ENCODE measurements at places on chromosomes 2 and 18. TPM values are rescaled to one million over a fixed set of nuclear protein-coding genes. Genes with fewer than 3 reads are reported as not detected.

ONECUT2 gene
- total RNA-seq = under 0.01 TPM

CCDC142 gene
- total RNA-seq = 34.0 TPM

WDR33 gene
- 35.6 TPM for total RNA-seq

SLC4A3 gene
- 2.9 TPM for total RNA-seq

STARD6 gene
- not detected for total RNA-seq

GALNT3 gene
- 0.20 TPM for total RNA-seq

KCNS3 gene
- 1.1 TPM for total RNA-seq

CEBPZ gene
- 43.0 TPM for total RNA-seq

CRYGC gene
- not detected for total RNA-seq

LYPD1 gene
- total RNA-seq = not detected

ASPRV1 gene
- 0.20 TPM for total RNA-seq

XRCC5 gene
- 223 TPM for total RNA-seq

MTA3 gene
- 23.5 TPM for total RNA-seq

GDF7 gene
- under 0.01 TPM for total RNA-seq

HOXD9 gene
- 0.37 TPM for total RNA-seq

DYNAP gene
- not detected for total RNA-seq
